ENCODE measurements at places on chromosomes 13 and 19.

DNA sequence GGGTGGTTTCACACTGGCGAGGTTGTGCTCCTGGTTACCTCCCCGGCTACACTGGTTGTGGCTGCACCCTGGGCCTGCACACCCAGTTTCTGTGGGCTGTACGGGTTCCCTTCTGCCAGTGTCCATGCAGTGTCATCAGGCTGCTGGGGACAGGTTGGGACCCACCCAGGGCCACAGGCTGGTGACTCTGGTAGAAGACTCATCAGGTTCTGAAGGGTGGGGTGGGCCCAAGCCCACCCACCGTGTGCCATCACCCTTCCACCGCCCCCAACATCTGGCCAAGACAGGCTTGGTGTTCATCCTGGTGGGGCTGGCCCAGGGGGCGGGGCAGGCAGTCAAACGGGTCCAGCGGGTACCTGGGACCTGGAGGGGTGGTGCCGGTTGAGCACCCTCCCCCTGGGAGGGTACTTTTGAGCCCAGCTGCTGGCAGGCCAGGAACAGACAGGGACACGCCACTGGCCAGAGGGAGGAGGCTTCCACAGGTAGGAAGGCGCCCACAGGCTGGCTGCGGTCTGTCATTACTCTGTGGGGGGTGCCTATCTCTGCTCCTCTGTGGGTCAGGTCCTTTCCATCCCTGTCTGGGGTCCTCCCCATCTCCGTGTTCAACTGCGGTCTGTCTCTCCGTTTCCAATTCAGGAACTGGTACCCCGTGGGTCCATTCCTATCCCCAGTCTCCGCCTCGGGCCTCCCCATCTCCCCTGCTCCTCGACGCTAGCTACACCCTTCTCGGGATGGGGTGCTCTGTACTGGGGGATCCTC is at the start of gene RNF225:
TSS of gene RNF225 (plus strand) at position 437 of the 759 bp plus-strand sequence. CDS start 434 bp downstream, outside the sequence.
- no peak for DNase-seq

GRCh38 chr19:12821761-12822160 is 12.6 kb downstream of the RTBDN start:
- no peak for DNase-seq

GRCh38 chr13:100580045-100580444 is 8.5 kb downstream of the GGACT start:
- no peak for DNase-seq

DNA sequence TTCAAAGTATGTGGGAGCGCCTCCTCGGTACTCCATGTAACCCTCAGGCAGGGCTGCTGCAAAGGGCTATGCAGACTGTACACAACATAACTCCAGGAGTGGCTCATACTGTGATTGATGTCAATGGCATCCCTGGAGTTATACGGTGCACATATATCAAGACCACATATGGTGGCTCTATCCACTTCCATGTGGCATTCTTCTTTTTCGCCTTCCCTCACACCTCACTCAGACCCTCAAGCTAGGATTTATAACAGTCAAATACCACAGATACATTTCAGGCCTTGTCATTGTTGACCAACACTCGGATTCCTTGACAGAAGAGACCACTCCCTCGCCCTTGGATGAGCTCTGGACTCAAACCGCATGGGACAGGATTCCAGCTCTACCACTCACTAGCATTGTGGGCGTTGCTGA is 11.3 kb upstream of the UBL3 start:
- DNase-seq, result peak; percentile 99

GRCh38 chr13:114108894-114109293 is 23.5 kb downstream of the RASA3 start:
- DNase-seq, result no peak

DNA sequence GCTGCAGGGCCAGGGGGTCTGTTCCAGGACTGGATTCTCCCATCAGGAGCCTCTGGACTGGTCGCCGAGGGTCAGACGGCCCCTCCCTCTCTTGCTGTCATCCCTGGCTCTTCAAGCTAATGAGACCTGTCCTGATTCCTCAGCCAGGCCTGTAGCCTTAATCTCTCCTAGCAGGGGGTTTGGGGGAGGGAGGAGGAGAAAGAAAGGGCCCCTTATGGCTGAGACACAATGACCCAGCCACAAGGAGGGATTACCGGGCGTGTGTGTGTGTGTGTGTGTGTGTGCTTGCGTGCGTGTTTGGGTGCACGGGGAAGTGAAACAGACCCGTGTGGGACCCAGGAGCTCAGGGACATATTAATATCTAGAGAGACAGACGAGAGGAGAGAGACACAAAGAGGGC is 1.9 kb upstream of the CRX start:
- DNase-seq, result no peak

DNA sequence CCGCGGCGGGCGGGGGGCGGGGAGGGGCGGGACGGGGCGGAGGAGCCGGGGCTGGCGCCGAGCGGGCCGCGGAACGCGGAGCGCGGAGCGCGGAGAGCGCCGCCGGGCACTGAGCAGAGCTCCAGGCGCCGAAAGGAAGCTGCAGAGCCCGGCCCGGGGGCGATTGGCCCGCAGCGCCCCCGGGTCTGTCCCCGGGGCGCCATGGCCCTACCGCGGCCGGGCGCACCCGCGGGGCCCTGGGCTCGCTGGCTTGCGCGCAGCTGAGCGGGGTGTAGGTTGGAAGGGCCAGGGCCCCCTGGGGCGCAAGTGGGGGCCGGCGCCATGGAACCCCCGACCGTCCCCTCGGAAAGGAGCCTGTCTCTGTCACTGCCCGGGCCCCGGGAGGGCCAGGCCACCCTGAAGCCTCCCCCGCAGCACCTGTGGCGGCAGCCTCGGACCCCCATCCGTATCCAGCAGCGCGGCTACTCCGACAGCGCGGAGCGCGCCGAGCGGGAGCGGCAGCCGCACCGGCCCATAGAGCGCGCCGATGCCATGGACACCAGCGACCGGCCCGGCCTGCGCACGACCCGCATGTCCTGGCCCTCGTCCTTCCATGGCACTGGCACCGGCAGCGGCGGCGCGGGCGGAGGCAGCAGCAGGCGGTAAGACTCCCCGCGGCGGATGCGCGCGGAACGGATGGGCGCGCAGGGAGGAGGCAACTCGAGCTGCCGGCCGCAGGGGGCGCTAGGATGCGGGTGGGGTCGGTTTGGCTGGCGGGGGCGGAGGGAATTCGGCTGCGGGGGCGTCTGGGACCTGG is at the start of gene PDE4A:
TSS of gene PDE4A (plus strand) at position 95 of the 796 bp plus-strand sequence. CDS start at position 322, 227 bp downstream.
- peak; percentile 39 for DNase-seq

DNA sequence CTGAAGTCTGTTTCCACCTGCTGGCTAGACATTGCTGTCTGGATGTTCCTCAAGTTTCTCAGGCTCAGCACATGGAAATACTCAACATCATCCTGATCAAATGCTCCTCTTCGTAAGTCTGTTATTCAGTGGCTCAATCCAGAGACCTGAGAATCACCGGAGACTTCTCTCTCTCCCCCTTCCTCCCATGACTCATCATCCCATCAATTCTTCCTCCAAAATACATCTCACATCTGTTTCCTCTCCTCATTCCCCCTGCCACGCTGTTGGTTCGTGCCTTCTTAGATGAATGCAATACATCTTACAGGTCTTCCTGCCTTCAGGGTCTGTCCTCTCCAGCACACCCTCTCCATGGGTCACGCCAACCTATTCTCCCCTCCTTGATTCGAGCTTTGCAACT is 7.4 kb upstream of the RXFP2 start:
- no peak for DNase-seq

DNA sequence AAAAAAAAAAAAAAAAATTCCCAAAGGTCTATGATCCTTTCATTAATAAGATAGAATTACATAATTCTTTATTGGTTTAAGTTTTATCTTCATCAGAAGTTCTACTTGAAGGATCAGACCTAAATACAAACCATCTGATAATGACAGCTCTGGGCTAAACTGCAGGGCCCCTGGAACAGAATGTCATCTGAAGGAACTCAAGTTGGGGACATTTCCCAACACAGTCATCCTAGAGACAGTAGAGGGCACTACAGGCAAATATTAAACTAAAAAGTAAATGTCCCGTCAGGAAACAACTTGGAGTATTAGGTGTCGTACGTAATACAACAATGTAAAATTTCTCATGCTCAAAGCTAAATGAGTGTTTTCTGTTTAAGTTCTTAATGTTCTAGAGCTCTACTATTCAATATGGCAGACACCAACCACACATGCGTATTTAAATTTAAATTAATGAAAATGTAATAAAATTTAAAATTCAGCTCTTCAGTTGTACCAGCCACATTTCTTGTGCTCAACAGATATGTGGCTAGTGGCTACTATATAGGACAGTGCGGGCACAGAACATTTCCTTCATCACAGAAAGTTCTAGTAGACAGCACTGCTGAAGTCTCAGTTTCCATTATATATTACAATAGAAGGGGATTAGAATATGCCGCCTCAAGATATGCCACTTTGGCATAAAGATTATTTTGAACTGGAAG is 21.8 kb upstream of the NAXD start:
- peak; percentile 71 for DNase-seq

DNA sequence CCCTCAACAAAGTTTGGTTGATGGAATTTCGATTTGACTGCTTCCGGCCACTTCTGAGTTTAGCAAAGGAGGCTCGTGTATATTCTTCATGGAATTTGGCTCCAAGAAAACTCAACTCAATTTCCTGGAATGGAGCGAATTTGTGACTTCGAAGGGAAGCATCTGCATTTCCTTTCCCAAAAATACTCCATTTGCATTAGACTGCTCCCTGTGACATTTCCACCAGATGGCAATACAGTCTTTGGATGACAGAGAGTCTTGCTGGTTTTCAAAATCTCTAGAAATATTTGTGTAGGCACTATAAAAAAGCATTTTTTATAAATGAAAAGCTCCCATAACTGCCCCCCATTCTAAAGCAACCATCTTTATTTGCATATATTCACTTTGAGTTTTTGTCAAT is 4.1 kb downstream of the C1QTNF9 start:
- peak; percentile 22 for DNase-seq

- DNase-seq, result no peak
Measured at GRCh38 chr19:3963458-3964255, 7.2 kb downstream of the DAPK3 start.

- DNase-seq, result no peak
Measured at GRCh38 chr19:57068921-57069697, 50.7 kb upstream of the USP29 start.

Data from fibroblast of skin of scalp (primary cell).